Stimulated activated CD4-positive, alpha-beta T cell treated with anti-CD3 and anti-CD28 coated beads, TNF-alpha, amount 100 ng/mL, for 1 hour (primary cell): ENCODE measurements at places on chromosomes 3 and 15.

GRCh38 chr15:72889545-72889944, 106.0 kb upstream of the ADPGK start:
- no peak for DNase-seq

DNA sequence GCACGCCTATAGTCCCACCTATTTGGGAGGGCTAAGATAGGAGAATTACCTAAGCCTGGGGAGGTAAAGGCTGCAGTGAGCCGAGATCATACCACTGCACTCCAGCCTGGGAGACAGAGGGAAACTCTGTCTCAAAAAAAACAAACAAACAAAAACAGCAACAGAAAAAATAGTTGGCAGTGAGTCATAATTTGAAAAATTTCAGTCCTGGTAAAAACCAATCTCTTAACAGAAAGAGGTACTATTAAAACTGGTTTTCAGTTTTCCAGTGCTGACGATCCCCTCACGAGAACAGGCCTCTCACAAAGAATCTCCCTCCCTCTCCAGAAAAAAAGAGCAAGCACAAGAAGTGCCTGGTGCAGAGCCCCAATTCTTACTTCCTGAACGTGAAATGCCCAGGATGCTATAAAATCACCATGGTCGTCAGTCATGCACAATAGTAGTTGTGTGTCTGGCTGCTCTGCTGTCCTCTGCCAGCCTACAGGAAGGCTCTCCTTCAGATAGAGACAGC, 22.8 kb upstream of the MAP4 start:
- DNase-seq: no peak

DNA sequence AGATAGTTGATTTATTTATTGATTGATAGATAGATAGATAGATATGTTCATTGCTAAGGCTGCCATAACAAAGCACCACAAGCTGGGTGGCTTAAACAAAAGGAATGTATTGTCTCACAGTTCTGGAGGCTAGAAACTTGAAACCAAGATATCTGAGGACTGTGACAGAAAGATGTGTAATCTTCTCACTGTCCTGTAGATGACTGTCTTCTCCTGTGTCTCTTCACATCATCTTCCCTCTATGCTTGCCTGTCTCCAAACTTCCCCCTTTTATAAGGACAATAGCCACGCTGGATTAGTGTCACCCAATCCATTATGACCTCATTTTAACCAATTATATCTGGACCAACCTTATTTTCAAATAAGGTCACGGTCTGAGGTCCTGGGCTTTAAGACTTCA, 40.9 kb downstream of the GNB4 start:
- DNase-seq: no peak

DNA sequence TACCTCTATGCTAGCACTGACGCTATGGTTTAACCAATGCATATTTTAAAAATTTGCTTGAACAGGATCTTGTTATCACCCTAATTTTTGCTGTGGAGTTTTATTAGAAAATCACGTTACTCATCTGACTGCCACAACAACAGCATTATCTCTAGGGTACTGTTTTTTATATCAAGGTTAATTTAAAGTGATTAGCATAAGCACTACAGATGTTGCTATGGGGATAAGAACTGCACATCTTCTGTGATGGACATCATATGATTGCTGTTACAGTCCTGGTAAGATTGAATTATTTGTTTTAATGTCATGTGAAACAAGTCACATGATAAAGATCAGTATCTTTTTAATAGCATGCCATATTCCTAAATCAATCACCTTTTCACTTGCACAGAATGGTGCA, 492.2 kb upstream of the ROBO2 start:
- DNase-seq: no peak

GRCh38 chr3:132006605-132007204, 28.1 kb downstream of the CPNE4 start:
- no peak for DNase-seq

DNA sequence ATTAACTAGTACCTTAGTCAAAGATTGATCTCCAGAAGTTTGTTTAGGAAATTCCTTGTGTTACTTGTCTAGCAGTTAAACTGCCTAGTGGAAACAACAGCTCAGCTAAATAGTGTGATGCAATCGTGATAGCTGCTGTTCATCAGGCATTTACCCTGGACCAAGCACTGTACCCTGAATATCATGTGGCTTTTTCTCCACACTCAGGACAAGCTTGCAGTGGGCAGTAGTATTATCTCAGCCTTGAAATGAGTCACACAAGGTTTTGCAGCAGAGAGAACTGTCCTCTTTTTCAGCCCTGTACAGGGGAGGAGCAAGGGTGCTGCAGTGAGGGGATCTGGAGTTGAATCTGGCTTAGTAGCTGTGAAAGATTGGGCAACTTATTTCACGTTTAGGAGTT, 208.4 kb downstream of the TP63 start:
- no peak for DNase-seq

DNA sequence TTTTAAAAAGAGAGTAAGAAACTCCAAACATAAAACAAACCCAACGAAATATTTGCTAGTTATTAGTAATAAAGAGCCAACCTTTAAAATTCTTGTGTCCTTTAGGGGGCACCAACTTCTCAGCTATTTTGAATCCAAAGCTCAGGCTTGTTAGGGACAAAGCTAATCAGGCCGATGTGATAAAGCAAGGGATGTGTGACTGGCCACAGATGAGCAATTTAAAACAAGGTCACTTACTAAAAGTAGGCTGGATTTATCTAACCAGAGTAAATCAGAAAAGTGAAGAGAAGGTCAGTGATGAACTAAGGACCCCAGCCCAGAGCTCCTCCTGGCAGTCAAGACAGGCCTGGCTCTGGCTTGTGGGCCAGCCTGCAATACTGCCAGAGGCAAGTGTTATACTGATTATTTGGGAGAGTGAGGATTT, 108.5 kb downstream of the CYP19A1 start:
- no peak for DNase-seq

- no peak for DNase-seq
Measured at GRCh38 chr3:134029734-134030378, at the start of gene SLCO2A1. TSS of gene SLCO2A1 (minus strand) at chr3:134029925. CDS start at chr3:134029802, 123 bp downstream.

DNA sequence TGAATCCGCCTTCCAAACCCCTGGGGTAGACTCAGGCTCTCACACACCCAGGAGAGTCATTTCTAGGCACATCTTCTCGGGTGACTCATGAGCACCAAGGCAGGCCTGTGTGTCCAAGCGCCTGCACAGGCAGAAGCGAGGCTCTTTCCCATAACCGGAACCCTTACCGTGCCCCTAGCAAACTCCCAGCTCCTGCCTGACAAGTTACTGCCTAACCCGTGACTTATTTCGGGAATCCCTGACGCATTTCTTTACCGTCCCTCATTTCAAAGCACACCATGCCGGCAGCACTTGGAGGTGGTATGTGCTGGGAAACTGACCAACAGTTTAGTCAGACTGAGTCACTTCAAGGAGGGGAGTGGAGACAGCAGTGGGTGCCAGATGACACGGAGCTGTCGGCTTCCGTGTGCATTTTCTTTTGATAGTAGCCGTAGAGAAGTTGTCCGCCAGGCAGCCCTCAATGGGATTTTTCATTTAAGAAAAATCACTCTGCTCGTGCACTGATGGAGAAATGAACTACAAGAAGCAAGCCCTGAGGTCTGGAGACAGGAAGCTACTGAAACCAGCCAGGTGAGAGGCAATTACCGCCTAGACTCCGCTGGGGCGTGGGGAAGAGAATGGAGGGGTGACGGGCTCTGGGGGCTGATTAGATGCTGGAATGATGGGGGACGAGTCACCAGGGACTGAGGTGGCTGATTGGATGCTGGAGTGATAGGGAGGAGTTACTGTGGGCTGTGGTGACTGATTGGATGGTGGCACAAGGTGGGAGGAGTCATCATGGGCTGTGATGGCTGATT, 17.3 kb upstream of the HRH1 start:
- DNase-seq: no peak

GRCh38 chr15:61318301-61318700, 89.2 kb upstream of the RORA start:
- no peak for DNase-seq

- DNase-seq: no peak
Measured at GRCh38 chr3:71930056-71930991, 145.4 kb upstream of the PROK2 start.

GRCh38 chr15:26126819-26127387, 263.8 kb upstream of the ATP10A start:
- DNase-seq: no peak

- no peak for DNase-seq
Measured at GRCh38 chr3:153623834-153624233, 461.8 kb downstream of the RAP2B start.

DNA sequence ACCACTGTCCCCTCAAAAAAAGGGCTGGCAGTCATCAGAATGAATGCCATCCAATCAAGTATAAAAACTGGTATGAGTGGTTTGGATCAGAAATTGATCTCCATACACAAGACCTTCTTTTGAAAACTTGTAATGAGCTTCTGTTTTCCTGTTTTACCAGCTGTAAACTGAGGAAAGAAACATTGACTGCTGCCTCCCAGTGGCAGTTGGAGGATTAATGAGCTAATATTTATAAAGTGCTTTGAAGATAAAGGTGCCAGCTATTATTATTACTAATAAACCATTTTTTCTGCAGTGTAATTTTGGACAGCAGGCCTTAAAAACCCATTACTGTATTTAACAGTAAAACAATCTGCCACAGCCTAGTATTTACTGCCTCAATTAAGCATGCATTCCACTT, 11.4 kb downstream of the CHL1 start:
- no peak for DNase-seq

GRCh38 chr3:169980055-169980454, 13.4 kb downstream of the SEC62 start:
- no peak for DNase-seq

GRCh38 chr3:90091549-90091948, 984.1 kb downstream of the EPHA3 start:
- no peak for DNase-seq

DNA sequence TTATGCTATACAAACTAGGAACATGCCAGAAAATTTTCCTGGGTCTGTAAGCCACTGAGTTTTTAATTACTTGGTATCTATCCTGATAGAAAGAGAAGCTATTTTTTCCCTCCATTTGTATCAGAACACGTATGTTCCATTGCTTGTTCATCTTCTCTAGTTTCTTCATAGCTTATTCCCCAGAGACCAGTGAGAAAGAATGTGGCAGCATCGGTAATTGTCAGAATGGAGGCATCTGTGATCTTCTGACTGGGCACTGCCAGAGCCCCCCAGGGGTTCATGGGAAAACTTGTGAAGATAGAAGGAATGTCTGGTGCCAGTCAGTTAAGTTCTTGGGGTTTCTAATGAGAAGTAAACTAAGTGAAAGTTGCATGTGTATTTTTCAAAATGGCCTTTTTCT, 720.2 kb upstream of the GOLIM4 start:
- DNase-seq: no peak

DNA sequence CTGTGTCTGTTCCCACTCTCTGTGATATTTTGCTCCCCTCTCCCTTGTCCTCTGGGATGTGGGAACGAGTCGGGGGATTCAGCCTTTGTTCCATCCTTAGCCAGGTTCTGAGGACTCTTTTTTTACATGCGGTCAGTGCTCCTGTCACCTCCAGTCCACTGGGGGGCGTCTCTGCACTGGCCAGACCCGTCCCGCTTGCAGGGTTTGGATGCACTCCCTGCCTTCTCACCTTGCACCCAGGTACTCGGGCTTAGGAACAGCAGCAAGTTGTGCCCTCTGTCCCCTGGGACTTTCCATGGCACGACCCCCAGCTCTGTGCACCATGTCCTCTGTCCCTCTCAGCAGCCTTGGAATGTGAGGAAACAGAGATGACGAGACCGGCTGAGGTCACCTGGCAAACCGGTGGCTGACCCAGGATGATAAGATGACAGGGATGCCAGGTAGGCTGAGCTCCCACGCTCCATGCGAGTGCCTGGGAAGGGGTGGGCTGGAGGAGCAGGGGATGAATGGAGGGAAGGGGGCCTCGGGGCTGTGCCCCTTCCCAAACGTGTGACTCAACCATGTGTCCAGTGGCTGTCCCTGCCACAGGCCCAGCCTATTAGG, 27.3 kb upstream of the FGD5 start:
- DNase-seq: peak; percentile 6

DNA sequence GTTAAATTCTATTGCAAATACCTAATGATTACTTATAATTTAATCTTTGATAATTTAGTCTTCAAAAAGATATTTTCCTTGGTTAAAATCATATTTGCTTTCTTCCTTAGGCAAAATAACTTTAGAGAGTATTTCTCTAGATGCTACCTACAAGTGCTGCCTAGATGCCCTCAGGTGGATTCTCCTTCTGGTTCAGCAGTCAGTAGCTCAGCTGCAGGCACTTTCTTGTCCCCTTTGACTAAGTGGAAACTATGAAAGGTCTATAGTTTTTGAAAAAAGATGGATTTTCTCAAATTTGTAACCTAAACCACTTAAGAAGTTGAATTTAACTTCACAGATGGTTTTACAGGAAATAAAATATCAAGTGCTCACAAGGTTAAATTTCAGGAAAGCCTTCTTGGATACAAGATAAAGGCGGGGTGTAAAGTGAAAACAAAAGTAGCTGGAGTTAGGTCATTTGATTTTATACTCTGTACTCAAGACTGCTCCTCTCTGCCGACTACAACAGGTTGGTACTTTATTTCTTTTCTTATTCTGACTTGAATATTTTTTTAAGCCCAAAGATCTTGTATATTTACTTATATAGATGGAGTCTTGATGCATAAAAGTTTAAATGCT, at the start of gene ACKR4:
TSS of gene ACKR4 (plus strand) at position 455 of the 618 bp plus-strand sequence. CDS start 3,128 bp downstream, outside the sequence.
- DNase-seq: no peak

DNA sequence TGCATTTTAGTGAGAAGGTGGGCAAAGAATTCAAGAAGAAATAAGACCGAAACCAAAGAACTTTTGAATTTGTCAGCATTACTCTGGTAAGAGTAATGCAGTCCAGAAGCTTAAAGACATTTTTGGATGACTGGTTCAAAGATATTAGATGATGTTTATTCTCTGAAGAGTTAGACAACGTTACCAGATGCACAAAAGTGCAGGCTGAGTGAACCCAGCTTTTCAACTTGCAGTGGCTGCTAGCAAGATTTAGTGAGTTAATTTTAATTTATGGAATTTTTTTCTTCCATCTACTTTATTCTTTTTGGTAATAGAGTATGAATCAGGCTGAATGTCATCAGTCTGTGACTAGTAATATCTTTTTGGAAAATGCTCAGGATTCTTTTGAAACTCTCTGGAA, 267.3 kb upstream of the AZI2 start:
- DNase-seq: no peak

DNA sequence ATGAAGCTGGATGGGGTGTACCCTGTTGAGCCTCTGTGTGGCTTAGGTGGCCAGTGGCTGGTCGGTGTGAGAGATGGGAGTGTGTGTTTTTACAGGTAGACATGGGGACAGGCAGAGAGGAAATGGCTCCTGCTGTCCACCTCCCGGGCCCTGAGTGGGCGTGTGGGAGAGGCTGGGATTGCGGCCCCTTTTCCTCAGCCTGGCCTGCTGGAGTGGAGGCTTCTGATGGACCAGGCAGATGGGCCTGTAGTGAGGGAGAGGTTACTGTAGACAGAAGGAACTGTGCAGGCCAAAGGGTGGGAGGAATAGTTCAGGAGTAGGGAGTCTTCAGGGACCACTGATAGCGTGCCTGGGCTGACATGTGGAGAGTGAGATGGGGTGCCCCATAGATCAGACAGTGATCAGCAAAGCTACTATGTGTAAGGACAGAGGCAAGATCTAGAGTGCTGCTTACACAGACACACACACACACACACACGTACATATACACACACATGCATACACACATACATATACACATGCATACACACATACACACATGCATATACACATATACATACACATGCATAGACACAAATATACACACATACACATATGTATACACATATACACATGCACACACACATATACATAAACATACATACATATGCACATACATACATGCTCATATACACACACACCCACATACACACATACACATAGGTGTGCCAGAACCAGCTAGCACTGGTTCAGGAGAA, 26.4 kb downstream of the ACAA1 start:
- no peak for DNase-seq

GRCh38 chr3:39146611-39147591, 6.5 kb downstream of the CSRNP1 start:
- peak; percentile 35 for DNase-seq

- no peak for DNase-seq
Measured at GRCh38 chr3:177758126-177758525, 560.8 kb upstream of the TBL1XR1 start.
